ENCODE measurements at places on chromosomes 5 and 9. TPM values are rescaled to one million over a fixed set of nuclear protein-coding genes. Genes with fewer than 3 reads are reported as not detected.

DNA sequence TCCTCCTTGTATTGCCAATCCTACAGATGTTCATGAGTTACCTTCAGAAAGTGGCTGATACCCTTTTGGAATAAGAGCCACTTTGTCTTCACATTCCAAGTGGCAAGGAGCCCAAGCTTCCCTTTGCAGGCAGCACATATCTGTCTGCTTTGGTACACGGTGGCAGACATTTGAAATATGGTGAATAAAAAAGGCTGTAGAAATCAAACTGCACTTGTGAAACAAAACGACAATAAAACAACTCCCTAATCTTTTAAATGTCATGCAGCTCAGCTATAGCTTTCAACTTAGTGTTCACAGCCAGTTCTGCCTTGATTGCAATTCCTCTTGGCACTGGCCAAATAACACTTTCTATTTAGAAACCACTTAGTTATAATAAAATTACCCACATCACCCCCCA, 35.0 kb upstream of the DMAC1 start:
- no peak for DNase-seq

DNA sequence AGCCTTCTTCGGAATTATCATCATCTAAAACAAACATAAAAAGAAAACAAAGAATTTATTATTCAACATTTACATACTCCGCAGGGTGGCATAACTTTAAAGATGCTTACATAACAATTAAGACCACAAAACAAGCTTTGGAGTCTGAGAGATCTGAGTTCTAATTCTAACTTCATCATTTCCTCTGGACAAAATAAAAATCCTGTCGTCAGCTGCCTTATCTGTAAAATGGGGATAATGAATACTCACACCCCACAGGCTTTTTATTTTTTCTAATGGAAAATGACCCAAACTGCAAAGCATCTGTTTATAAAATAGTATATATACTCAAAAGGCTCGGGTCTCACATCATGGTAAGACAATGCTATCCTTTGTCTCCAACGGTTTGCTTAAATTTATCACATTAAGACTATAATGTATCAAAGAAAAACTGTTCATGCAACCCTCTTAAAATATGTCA, 4.3 kb downstream of the ARRDC3 start:
- DNase-seq, result peak; percentile 22

GRCh38 chr9:137462396-137462985, 3.4 kb upstream of the NSMF start:
- no peak for DNase-seq

GRCh38 chr5:67283988-67284487, 87.4 kb upstream of the CD180 start:
- DNase-seq, result no peak

- DNase-seq, result no peak
Observed at GRCh38 chr9:33443047-33443446, 4.3 kb downstream of the AQP3 start.

GRCh38 chr5:102411-103043, 10.6 kb downstream of the PLEKHG4B start:
- no peak for DNase-seq

DNA sequence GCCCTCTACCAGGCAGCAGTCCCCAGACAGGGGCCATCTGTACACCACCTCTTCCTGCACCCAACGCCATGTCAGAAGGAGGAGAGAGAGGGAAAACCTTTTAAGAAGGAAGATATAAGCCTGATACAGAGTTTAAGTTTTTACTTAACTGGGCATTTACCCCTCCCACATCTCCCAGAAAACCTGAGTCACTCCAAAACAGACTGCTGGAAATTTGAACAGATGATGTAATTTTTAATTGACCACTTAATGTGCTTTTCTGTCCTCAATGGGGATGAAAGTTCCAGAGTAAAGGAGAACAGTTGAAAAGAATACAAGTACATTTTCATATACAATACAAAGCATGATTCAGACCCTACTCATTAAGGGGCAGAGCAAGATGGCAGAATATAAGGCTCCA, 63.9 kb downstream of the TTC39B start:
- DNase-seq, result no peak

GRCh38 chr9:74824654-74825053, 63.1 kb downstream of the TRPM6 start:
- DNase-seq, result no peak

- no peak for DNase-seq
Observed at GRCh38 chr5:145347026-145347616, 488.0 kb downstream of the PRELID2 start.

DNA sequence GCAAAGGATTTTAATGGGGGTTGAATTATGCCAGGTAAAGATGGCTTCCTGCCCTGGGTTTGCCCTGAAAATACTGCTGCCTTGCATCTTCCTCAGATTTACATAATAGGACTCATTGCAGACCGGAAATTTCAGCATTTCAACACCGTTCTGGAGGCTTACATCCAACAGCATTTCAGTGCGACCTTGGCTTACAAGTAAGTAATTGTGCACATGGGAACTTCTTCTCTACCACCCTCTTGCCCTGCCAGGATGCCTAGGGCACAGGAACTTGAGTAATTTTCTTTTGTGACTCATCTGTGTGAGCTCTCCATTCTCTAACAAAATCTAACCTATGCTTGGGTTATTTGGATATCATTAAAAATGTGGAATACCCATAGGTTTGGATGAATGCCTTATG, 80.2 kb downstream of the DOCK2 start:
- DNase-seq, result no peak

DNA sequence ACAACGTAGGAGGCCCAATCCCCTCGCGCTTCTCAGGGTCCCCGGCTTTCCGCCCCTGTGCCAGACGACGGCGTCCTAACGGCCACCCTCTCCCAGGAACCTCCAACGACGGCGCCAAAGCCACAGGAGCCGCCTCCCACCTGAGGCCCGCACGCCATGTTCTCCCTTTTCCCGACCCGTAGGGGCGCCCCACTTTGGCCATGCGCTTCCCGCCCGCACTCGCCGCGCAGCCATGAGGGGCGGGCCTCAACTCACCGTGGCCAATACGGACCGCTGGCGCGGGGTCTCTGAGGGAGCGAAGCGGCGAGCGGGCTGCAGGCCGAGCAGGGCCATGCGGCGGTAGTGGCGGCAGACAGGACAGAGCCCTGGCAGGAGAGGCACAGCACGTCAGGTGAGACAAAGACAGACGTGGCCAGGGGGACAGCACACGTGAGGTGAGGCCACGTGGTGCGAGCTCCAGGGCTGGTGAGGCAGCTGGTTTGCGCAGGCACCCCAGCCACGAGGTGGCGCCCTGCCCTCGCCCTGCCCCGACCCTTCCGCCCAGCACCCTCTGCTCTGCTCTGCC, 1005.5 kb upstream of the PTPRD start:
- DNase-seq, result no peak

The ASPN gene
- total RNA-seq, result not detected

The TNFSF15 gene
- total RNA-seq, result not detected

The PFN3 gene
- not detected for total RNA-seq

Measured in SJSA1 (cell line).